ENCODE measurements at places on chromosomes 11 and 22.
A peak's percentile ranks its signal among the peaks of the same experiment; 100 is the strongest.

- peak; percentile 64 for DNase-seq
Measured at GRCh38 chr11:64877390-64878222, 815 bp downstream of the EHD1 start.

- DNase-seq = no peak
Measured at GRCh38 chr22:26709617-26710390, 52.4 kb downstream of the MIAT start.

DNA sequence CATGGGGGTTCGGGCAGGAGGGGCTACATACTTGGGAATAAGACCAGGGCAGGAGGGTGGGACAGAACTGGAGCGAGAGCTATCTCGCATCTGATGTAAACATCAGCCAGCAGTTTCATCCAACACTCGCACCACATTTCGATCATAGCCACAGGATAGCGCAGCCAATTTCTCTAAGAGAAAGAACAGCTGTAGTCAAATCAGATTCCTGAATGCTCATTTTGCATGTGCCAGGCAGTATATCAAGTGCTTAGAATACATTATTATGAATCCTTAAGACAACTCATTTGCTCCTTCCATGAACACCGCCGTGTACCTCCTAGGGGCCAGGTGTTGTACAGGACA lies 14.5 kb downstream of the DGCR2 start:
- no peak for DNase-seq

GRCh38 chr11:87573708-87574107 lies 536.0 kb downstream of the TMEM135 start:
- DNase-seq = no peak

DNA sequence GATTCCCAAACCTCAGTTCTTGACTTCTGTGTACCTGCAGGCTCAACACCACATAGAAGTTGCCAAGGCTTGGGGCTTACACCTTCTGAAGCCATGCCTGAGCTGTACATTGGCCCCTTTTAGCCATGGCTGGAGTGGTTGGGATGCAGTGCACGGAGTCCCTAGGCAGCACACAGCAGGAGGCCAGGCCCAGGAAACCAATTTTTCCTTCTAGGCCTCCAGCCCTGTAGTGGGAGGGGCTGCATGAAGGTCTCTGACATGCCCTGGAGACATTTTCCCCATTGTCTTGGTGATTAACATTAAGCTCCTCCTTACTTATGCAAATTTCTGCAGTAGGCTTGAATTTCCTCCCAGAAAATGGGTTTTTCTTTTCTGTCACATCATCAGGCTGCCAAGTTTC lies 94.6 kb downstream of the DEPDC5 start:
- DNase-seq = no peak

GRCh38 chr22:20653795-20654342 lies 120.0 kb upstream of the SERPIND1 start:
- no peak for DNase-seq

DNA sequence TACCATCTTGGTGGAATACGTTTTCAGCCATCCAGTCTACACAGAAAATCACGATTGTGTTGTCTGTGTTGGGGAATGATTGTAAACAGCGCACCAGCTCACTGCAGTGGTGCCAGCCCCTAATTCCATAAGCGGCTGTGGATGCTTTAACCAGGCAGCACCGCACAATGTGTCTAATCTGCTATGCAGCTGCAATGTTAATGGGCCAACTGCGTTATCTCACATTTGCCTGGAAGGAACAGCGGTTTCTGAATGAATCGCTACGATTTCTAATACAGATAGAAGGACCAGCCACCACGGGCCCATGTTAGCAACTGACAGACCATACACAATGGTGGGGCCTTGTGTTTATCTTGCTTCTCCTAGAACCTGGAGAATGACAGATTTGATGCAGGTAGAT lies 384.5 kb upstream of the KIRREL3 start:
- no peak for DNase-seq

DNA sequence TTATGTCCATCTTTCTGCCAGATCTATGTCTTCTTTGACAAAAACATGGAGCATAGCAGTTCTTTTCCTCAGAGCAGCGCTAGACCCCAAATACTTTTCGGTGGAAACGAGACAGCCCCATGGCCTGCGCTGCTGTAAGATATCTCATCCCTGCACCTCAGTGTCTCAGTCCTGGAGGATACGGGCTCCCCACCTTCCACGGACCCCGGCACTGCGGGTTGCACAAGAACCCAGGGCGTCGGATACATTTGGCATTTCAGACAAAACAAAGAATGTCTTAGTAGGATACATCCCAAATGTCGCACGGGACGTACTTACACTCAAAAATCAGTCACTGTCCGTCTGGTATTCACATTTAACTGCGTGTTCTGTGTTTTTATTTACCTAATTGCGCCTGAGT lies 9.9 kb upstream of the GAL start:
- DNase-seq = no peak

GRCh38 chr22:25134451-25134850 lies 65.2 kb upstream of the CRYBB3 start:
- DNase-seq = peak; percentile 37

- DNase-seq = peak; percentile 53
Measured at GRCh38 chr11:124799348-124800225, 619 bp downstream of the MSANTD2 start.

GRCh38 chr11:819943-820649 lies 1.4 kb downstream of the PNPLA2 start:
- DNase-seq = peak; percentile 88

DNA sequence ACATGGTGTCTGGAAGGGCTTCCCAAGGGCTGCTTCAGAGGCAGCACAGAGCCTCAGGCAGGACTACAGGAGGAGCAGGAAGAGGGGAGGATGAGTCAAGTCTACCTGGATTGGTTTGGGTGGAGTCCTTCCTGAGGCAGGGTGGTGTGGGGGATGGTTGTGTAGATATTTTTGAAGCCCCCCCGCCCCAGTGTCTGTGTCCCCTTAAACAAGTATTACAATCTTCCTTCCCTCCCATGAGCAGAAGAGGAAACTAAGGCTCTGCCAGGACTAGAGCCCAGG lies 34.7 kb upstream of the FCHSD2 start:
- no peak for DNase-seq

DNA sequence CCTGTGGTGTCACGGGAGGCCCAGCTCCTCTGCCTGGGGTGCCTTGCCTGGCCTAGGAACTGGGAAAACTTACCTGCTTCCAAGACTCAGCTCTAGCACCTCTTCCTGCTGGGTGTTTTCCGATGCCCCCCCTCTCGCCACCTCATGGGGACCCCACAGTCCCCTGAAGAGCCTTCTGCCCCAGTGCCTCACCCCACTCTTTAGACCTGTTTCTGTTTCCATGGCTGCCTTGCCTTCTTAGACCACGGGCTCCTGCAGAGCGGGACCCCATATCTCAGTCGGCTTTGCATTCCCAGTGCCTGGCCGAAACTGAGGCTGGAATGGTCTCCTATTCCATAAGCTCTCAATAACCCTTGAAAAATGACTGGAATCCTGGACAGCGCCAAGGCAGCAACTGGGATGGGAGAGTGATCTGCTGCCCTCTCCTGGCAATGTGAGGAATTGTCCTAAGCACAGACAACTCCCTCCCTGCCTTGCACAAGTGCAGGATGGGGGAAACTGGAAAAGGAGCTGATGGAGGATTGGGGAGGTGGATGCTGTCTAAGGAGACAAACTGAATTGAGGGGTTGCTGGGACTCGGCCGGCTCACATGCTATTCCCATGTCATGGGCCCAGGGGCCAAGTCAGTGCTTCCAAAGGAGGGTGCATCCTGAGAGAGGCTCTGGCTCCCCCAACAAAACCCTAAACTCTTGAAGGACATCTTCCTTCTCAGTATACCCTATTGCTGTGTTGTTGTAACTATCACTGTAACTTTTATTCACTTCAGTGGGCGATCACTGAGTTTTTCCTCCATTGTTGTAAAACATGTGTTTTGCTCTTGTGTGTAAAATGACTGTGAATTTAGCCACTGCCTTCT lies 26.6 kb upstream of the IL17RA start:
- DNase-seq = peak; percentile 72

GRCh38 chr22:48584170-48584569 lies 1243.5 kb downstream of the BRD1 start:
- DNase-seq = no peak

GRCh38 chr22:37186228-37186996 lies 1.6 kb downstream of the C1QTNF6 start:
- no peak for DNase-seq

GRCh38 chr11:126464796-126465195 lies 109.3 kb downstream of the ST3GAL4 start:
- no peak for DNase-seq

DNA sequence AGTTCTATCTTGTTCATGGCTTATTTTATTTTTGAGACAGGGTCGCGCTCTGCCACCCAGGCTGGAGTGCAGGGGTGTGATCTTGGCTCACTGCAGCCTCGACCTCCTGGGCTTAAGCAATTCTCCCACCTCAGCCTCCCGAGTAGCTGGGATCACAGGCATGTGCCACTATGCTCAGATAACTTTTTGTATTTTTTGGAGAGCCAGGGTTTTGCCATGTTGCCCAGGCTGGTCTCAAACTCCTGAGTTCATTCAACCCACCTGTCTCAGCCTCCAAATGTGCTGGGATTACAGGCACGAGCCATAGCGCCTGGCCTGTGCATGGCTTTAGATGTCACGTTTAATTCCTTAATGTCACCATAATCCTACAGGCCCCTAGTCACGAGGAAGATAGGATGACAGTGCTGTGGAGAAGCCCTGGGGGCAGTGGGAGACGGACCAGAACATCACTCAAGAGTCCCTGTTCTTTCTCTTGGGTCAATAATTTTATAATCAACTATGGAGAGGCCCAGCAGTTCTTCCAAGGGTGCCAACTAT lies 99.5 kb downstream of the RDX start:
- DNase-seq = no peak

DNA sequence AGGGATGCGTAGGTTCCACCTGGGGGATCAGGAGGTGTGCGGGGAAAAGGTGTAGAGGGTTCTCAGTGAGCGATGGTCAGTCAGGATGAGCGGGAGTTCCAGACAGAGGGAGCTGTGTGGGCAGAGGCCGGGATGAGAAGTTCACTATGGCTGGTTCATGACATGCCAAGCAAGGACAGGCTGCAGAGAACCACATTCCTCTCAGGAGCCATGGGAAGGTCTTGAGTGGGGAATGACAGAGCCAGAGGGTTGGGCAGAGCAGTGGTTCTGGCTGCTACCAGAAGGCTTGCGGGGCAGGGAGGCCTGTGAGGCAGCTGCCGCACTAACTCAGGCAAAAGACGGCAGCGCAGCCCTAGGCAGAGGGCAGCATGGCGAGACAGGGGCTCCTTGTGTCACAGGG lies 66.1 kb downstream of the SCUBE1 start:
- DNase-seq = no peak

DNA sequence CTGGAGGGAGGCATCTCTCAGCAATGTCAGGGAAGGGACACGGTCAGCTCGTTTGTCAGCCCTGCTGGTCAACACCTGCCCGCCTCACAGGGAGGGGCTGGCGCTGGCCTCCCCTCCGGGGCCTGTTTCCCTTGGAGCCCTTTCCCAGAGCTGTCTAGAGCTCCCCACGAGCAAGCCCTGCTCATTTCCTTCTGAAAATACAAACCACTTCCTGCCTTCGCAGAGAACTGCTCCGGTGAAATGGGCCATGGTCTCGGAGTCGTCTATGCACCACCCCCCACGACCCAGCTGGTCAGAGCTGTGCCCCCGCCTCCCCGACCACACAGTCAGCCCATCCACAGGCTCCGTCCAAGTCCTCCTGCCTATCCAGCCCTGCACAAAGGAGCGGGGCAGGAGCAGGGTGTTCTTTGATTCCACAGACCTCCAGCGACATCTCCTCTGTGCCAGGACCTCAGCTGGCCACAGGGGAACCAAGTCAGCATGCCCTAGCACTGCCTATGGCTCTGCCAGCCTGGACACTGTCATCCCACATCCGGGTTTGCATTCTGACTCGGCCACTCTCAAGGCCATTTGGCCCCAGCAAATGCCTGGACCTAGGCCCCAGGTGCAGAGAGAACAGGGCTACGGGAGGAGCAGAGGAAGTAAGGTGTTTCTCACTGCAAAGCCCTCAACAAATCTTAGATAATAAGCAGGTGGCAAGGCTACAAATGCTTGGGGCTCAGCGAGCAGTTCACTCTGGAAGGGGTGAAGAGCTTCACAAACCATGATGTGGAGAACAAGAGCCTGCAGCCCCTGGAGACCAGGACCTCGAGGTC lies 82.1 kb upstream of the WNT11 start:
- peak; percentile 38 for DNase-seq

DNA sequence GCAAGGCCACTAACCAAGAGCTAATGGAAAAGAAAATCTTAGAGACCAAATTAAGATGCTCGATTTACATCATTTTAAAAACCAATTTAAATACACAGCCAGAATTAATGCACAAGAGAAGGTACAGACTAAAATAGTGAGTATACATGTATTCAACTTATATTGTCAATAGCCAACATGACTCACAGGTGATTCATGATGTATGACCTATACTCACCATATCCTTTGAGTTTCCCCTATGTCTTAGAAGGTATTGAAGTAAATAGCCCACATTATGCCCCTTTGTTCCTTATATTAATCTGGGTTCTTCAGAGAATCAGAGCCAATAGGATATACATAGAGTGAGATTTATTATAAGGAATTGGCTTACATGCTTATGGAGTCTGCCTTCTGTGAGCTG lies 97.5 kb upstream of the ANO3 start:
- no peak for DNase-seq

- DNase-seq = no peak
Measured at GRCh38 chr11:133606124-133606523, 73.8 kb upstream of the OPCML start.

GRCh38 chr22:32217465-32217864 lies 12.6 kb upstream of the RFPL2 start:
- DNase-seq = no peak

DNA sequence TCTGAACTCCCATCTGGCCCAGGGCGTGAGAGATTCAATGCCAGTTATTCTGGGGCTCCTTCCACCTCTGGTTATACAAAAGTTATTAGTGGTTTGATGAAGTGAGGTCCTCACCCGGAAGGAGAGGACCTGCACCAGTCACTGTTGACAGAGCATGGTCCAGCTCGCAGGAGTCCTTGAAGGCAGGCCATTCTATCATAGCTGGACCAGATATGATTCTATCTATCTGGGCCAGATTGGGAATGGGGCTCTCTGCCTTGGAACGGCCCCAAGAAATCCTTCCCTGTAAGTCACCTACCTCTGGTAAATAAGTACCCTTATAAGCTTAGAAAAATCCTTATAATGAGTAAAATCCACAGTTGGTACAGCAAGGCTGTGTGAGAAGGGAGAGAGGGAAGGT lies 50.7 kb downstream of the C11orf91 start:
- DNase-seq = no peak

DNA sequence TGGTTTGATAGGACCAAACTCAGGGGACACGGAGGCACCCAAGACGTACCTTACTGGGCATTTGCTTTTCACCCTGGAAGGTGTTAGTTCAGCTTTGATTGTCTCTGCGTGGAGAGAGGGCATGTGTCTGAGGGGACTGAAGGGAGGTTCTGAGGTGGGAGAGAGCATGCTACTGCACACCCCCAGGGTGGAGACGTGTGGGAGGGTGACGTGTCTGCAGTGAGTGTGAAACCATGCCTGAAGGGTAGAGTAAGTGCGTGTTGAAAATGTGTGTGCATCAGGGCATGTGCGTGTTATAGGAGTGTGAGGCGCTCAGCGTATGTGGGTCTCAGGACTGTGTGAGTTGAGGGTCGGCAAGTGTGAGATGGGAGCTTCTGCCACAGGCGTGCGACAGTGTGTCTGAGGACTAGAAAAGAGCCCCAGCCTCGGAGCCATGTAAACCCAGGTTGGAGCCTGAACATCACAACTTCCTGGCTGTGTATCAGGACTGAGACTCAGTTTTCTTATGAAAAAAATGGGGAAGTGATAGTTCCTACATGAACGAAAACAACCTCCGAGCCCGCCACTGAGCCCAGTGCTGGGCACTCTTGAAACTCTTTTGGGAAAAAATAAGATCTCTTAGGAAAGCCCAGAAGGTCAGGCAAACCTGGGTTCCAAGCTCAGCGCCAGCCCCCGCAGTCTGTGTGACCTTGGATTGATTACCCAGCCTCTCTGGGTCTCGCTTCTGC lies 11.8 kb upstream of the KCNJ11 start:
- DNase-seq = no peak

All from NCI-H69 (cell line).